ENCODE measurements at places on chromosomes 11 and 22. TPM values are rescaled to one million over a fixed set of nuclear protein-coding genes. Genes with fewer than 3 reads are reported as not detected.

Gene OR52A1
- total RNA-seq, result not detected

Gene SHISAL1
- total RNA-seq, result 0.33 TPM

Gene RTL10
- total RNA-seq, result 8.8 TPM

Gene CD3D
- not detected for total RNA-seq

Gene MRGPRF
- total RNA-seq, result 0.62 TPM

Gene MS4A8
- total RNA-seq, result not detected

Gene RAB3IL1
- total RNA-seq, result 15.0 TPM

Gene ME3
- 8.0 TPM for total RNA-seq

Gene SLCO2B1
- total RNA-seq, result 9.8 TPM

Gene CABP2
- not detected for total RNA-seq

Gene STK33
- not detected for total RNA-seq

Gene KDM4E
- not detected for total RNA-seq

Gene SELENOM
- total RNA-seq, result 12.4 TPM

Gene H19
- 0.34 TPM for total RNA-seq

Gene DEUP1
- total RNA-seq, result not detected

Gene OR52N4
- total RNA-seq, result not detected

Gene BARX2
- total RNA-seq, result not detected

Gene TMPRSS6
- total RNA-seq, result not detected

Gene KCNJ11
- total RNA-seq, result not detected

Gene MADD
- 24.4 TPM for total RNA-seq

Gene GAS2
- total RNA-seq, result 2.4 TPM

Gene AGBL2
- 1.9 TPM for total RNA-seq
